ENCODE measurements at places on chromosomes 3 and 15.

DNA sequence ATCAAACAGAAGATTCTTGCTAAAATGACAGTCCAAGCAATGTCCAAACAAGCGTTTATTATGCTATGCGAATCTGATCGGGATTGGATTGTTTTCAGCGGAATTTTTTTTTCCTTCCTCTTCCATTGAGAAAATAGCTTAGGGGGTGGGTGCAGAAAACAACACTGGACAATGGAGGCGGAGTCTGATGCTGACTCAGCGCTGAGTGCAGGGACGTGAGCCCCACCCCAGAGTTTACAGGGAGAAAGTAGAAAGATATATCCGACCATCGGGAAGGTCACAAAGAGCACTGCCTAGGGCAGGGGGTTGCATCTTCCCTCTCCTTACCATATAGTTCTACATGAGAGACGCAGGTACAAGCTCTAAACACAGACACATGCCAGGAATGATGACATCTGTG lies 117.0 kb downstream of the FOXP1 start:
- DNase-seq: no peak

DNA sequence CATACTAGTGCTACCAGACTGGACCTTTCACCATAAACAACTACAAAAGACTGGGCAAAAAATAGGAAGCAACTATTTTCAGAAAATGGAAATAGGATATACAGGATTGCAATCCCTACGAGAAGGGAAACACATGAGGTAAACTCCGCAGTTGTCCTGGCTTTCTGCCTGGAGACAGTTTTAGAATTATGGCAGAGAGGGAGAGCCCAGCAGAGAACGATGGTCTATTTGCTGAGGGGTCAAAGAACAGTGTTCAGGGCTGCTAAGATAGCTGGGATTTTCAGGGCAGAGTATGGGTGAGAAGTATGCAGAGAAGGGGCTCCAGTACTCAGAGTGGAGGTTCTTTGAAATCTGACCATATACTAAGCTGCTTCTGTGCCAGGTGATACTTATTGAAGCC lies 163.4 kb downstream of the CHDH start:
- no peak for DNase-seq

DNA sequence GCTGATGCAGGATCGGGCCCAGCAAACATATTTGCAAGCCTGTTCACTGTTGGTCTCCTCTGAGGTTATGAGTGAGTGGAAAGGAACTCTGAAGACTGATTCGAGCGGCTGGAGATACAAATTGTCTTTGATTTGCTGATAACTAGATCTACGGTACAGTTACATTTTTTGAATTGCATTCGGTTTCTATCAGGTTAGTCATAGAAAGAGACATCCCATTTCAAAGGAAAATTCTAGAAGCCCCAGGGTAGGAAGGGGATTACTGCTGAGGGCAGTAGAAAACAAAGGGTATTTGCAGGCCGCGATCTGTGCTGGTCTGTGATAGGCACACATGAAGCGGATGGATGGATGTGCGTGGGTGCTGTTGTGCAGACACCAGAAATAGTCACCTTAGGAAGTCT lies 228.4 kb downstream of the ITPR1 start:
- DNase-seq: peak; percentile 89

DNA sequence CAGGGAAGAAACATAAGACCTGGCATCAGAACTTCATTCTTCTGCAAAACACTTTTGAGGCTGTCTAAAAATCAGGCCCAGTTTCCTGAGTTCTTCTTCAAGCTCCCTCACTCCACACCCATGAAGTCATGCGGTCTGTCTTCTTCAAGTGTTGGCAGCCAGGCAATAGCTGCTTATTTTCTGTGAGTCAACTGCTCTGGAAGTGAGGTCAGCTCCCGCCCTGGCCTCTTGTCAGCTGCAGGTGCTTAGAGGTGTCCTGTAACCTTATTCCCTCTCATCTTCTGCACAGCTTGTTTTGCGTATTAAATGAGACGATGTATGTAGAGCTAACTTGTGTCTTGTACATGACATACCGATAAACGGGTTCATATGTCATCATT lies 226.1 kb downstream of the ADAMTS17 start:
- peak; percentile 23 for DNase-seq

DNA sequence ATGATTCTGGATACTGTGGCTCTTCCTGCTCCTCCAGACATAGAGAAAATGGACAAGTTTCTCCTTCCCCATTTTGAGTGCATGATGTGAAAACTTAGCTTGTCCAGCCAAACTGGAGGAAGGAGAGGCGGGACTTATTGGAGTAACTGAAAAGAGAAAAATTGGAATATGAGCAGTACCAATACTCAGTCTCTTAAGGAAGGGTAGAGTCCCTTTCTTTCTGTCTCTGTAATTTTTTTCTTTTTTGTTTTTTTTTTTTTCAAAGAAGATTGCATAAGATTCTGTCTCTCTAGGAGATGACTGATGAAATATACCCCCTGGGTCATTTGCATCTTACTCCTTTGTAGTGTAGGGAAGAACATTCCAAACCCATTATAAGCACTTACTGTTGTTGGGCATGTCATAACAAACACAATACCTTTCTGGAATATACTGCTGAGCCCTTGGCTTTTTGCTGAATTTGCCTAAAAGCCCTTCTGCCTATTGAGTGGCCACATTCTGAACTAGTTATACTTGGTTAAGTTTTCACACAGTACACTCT lies 498.1 kb upstream of the TPRG1 start:
- peak; percentile 89 for DNase-seq

DNA sequence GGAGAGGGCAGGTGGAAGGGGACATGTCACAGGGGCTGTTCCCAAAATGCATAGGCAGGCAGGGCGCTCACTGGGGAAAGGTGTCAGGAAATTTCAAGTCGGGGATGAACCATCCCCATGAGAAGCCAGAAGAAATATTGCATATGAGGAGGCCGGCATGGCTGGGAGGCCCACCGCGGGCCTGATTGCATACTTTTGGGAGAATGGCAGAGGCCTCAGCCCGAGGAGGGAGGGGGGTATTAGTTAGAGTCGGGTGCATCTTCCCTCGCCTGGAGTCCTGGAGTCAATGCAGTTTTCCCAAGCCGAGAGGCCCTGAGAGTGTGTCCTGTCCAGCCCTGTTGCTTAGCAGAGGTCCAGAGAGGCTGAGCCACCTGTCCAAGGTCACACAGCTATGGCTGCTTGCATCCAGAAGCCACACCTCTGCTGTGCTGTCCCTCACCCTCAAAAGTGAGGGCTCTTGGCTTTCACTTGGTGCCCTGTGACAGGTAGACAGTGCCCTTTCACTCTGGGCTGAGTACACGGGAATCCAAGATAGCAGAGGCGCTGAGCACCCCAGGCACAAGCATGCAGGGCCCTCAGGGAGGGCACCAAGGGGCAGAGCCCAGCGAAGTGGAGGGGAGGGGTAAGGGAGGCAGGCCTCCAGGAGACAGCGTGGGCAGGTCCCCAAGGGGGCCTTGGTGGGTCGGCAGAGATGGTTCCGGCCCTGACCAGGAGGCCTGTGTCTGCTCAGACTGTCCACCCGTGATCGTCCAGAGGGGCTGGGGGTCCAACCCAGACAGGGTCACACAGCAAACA lies 48.5 kb downstream of the GRIP2 start:
- no peak for DNase-seq

DNA sequence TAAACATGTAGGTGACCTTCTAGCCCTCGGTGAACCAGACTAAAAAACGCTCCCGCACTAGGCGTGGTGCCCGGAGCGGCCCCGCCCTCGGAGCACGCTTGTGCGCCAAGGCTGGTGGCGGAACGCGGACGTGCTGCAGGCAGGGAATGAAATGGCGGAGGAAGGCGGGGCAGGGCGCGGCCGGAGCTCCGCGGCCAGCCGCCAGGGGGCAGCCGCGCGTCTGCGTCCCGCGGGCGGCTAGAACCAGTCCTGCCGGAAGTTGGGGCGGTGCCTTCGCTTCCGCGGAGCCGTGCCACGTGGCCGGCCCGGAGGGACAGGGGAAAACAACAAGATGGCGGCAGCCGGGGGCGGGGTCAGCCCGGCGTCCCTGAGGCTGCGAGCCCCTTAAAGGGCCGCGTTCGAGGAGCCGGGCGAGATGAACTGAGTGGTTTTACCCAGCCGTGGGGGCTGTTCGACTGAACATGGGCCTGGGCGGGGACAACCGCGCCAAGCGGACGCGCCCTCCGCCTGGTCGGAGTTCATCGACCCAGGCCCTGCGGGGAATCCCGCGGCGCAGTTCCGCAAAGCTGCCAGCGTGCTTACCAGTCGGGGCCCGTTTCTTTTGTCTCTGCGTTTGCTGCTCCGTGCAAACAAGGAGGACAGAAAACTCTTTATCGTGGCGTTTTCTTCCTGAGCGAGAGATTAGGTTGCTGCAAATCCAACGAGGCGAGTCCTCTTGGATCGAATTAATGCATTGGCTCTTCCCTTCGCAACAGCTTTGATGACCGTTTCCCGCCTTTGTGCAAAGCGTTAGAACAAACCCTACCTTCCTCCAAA lies 90.9 kb upstream of the CHD2 start:
- DNase-seq: peak; percentile 99

GRCh38 chr3:139668332-139668731 lies 9.4 kb downstream of the NMNAT3 start:
- no peak for DNase-seq

GRCh38 chr3:86990734-86991481 lies at the start of gene VGLL3:
Gene VGLL3 (minus strand): TSS chr3:86991149. CDS start chr3:86990743, 406 bp downstream.
- peak; percentile 93 for DNase-seq

DNA sequence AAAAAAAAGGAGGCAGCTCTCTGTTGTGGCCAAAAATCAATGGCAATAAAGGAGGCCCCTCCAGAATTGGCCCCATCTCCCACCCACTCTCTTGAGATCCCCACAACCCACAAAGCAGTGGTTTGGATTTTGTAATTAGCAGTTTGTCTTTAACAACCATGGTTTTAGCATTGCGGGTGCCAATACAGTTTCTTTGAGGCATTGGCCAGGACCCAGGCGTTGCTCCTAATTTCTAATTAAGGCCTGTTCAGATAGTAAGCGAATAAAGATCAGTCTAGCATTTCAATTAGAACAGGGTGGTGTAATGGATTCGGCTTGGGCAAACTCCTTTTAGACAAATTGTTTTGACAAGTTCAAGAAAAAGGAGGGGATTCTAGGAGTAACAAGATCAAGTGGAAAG lies 23.6 kb upstream of the UACA start:
- DNase-seq: no peak
